ENCODE measurements at places on chromosomes 6 and 20.

DNA sequence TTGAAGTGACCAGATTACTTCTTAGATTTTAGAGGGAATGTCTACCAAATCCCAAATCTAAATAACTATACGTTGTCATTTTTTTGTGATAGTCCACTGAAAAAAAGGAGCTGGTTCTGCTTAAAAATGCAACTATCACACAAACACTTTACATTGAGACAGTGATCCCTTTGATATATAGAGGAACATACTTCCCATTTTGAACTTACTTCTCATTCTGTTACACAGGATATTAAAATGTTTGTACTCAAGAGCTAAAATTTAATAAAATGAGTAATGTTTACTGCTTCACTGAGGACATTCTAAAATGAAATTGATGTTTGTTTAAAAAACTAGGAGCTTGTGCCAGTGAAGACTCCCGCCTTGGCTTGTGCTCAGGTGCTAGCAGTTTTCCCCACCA is 174.1 kb downstream of the CARMIL1 start:
- no peak for DNase-seq

- DNase-seq: no peak
Observed at GRCh38 chr6:8170245-8170644, 67.9 kb upstream of the EEF1E1 start.

GRCh38 chr20:35312318-35312717 is 20.1 kb upstream of the FAM83C start:
- peak; percentile 92 for DNase-seq

DNA sequence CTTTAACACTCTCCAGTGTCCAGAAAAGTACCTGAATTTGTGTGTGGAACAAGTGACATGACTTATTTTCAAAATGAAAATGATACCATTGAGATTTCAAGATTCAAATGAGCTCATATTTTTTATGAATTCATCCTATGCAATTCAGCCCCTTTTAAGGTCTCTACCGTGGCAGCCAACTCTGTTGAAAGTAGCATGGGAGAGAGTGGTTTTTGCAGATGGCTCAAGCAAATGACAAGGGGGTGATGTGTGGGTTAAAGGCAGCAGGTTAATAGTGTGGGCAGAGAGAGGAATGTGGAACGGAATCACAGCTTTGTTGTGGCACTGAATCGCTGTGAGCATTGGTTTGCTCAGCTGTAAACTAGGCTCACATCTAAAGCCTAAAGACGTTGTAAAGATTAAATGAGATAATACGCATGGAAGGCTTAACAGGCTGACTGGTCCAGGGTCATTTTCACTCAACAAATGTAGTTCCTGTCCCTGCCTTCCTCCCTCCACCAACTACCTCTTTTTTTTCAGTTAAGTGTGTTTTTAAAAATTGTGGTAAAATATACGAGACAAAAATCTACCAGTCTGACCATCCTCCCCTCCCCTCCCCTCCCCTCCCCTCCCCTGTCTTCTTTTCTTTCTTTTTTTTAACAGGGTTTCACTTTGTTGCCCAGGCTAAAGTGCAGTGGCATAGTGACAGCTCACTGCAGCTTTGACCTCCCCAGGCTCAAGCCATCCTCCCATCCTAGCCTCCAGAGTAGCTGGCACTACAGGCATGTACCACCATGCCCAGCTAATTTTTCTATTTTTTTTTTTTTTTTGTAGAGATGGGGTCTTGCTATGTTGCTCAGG is 114.7 kb upstream of the ZNF217 start:
- DNase-seq: peak; percentile 78

DNA sequence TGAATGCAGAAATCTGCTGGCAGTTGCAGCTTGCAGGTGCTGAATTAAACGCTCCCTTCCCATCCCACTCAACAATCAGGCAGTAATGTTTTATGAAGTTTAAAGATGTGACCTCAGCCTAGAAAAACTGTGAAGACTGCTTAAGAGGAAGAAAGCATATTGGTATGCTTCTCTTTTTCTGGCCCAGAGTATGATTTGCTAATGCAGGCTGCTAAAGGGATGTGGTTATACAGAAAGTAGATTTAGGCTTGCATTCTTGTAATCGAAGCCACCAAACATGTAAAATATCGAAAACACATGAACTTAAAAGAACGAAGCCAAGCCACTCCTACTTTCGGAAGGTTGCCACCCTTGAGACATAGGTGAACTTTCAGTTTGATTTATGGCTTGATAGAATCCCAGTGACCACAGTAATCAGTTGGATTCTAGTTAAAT is 40.7 kb downstream of the MAP3K5 start:
- no peak for DNase-seq

DNA sequence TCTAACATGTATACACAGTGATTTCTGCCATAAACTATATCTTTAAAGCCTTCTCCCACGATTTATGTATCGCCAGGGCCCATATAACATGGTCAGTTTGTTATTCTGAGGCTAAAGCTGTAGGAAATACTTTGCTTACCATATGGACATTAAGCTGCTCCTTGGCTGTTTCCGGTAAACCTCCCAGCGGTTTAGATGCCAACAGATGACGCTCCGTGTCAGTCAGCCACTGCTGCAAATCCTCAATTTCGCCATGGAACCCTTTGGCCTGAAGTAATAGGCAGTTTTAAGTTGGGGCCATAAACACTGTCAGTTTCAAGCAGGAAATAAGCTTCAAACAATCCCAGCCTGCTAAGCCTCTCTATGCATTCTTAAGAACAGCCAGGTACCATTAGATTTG is 145.4 kb downstream of the DST start:
- DNase-seq: no peak

DNA sequence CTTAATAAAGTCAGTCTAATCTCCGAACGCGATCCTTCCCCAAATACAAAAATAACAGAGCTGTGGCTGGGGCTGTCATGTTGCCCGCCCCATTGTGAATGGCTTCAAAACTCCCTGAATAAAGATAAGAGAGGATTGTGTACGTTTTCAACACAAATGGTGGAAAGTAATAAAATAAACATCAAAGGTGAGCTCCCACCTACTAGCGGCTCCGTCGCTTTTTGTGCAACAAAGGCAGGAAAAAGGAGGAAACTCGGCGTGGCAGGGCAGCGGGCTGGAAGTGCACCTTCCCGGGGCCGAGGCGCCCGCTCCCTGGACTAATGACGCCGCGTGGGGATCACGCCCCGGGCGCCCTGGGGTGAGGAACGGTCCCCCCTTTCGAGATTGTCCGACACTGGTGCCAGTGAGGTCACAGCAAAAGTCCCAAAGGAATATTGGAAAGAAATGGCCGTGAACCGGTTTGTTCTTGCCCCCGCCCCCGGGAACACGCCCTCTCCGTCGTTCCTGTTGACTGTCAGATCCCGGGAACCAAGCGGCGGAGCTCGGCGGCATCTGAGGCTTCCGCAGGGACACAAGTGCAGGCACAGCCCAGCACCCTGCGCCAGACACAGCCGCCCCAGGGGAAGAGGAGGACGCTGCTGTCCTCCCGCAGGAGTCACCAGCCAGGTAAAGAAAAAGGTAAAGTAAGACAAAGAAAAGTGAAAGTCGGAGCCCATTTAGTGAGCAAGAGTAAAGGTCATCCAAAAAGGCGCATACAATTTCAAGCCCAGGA is 1.1 kb upstream of the FOXQ1 start:
- peak; percentile 35 for DNase-seq

- no peak for DNase-seq
Observed at GRCh38 chr6:3882866-3883265, 33.7 kb downstream of the FAM50B start.

DNA sequence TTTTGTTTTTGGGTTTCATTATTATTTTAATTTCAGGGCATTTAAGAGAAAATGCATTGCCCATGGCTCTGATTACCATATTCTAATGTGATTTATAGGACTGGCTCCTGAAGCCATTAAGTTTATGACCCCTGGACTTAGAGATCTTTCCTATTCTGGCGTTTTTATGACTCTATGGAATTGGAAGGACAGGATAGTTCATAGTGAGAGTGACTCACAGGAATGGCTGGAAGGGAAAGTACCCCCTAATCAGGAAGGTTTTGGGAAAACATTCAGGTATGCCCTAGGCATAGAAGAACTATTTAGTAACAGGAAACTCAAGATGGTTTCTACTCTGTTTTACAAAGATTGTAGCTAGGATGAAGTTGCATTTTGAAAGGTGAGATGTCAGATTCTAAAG is 108.6 kb upstream of the SLC2A12 start:
- peak; percentile 29 for DNase-seq

GRCh38 chr6:168948002-168948401 is 305.6 kb downstream of the THBS2 start:
- no peak for DNase-seq
